ENCODE measurements at places on chromosomes 5 and 9.

DNA sequence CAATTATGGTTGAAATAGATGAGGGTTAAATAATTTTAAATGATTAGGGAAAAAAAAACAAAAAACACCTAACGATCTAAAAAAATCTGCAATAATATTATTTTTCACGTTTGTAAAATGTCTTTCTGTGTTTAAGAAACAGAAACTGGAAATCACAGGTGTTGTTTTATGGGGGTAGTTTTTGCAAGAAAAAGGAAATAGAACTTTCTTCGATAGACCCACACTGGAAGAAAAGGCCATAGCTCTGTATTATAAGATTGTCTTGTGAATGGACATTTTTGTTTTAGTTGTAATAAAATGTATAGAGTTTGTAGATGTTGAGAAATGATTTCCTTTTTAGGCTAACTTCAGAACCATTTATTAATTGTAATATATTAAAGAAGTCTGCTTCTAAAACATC is 5.5 kb downstream of the CSNK1G3 start:
- DNase-seq: no peak

GRCh38 chr9:5978523-5978922 is 36.9 kb downstream of the RANBP6 start:
- DNase-seq: no peak

DNA sequence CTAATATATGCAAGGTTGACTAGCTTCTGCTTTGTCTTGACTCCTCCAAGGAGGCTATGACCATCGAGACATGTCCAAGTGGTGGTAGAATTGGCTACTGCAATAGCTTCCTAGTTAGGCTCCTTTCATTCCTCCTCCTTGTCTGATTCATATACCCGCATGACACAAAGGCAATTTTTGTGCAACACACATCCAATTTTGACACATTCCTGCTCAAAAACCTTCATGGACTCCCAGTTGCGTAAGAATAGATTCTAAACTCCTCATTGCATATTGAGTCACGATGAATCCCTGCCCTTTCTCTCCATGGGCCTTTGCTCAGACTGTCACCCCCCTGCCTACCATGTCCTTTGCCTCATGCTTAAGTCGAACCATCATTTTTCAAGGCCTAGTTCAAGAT is 344.5 kb downstream of the ACTL7B start:
- no peak for DNase-seq

DNA sequence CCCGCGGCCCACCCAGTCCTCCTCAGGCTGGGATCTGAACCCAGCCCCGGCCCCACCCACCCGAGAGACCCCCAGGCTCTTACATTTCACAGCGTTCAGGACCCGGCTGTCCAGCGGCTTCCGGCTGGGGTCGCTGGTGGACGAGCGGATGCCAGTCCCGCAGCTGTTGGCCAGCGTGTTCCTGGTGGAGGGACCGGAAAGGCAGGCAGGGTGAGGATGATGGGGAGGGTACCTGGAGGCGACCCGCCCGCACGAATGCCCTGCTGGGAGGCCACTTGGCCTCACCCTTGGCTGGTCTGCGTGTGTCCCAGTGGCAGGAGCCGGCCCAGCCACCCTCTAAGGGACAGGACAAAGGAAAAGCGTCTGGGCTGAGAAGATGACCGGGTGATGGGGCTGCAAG is 51.9 kb upstream of the UBAC1 start:
- DNase-seq: no peak

DNA sequence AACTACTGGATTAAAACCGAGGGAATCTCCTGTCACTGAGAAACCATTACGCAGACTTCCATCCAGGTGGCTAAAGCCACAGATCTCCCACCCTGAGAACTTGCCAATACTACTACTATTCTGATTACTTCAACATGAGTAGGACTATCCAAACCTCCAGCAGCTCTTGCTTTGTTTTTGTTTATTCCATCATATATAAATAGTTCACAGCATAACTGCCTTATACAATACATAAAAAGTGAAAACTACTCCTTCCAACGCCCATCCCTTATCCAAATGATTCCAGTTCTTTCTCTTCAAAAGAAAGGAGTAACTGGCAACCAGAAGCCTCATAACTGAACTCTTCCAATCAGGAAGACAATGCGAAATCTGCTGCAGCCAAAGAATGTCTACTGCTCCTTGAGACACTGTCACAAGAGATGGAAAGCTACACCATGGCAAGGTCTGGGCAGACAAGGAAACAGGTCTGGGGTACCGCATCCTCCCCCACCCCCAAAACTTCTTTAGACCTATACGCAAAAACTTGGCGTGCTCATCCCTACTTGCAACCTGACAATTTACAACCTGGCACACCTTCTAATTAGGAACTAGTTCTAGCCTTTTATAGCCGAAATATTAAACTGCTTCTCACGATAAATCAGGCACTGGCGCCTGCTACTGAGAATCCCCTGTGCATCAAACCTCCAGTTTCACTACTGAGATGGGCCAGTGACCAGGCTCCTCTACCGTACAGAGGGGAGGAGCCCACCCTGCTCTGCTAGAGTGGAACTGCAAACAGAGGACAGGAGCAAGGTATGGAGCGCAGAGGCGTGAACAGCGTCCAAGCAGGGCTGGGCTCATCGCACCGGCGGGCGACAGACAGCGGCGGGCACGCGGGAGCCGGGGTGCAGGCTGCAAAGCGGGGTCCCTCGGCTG is 986 bp downstream of the PLPP1 start:
- no peak for DNase-seq

DNA sequence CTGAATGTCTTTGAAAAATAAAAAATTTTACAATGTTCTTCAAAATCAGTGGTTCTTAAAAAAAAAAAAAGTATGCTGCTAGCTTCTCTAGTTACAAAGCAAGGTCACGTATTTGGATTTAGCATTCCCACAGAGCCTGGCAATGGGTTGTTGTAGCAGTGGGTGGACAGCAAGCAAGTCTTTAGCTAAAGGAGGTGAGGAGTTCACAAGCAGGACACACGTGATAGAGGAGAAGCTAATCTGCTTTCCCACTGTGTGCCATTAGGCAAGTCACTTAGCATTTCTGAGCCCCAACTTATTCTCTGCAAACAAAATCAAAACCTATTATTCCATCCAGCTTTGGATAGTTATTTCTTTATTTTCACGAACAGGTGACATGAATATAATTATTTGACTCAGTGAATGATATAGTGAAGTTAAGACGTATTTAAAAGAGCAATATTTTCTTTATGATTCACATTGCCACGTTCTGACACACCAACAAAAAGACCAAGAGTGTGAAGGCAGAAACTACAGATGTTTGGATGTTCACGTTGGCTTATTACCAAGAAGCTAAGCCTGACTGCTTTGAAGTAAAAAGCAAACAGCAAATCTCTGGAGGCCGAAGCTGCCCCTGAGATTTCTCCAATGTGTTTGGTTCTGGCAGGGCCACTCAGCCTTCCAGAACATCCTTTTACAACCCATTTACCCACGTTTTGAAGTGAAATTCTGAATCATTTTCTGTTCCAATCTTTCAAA is 612.1 kb upstream of the CDH6 start:
- no peak for DNase-seq

DNA sequence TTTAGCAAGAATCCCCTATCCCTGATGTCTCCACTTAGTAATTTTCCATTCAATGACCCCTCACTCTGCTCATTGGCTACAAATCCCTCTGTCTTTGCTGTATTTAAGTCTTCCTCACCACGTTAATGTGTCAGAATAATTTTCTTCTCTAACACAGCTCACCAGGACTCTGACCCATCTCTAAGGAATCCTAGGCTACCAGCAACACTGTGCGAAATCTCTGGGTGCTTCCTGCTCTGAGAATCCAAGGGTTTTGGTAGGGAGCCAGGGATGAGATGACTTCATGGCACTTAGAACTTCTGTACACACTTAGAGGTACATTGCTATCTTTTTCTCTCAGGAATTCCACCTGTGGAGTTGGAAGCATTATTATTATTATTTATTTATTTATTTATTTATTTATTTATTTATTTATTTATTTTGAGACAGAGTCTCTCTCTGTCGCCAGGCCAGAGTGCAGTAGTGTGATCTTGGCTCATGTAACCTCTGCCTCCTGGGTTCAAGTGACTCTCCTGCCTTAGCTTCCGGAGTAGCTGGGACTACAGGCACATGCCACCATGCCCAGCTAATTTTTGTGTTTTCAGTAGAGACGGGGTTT is 53.5 kb downstream of the FOXI1 start:
- no peak for DNase-seq

GRCh38 chr5:28751396-28751795 is 1713.0 kb upstream of the CDH9 start:
- DNase-seq: no peak

DNA sequence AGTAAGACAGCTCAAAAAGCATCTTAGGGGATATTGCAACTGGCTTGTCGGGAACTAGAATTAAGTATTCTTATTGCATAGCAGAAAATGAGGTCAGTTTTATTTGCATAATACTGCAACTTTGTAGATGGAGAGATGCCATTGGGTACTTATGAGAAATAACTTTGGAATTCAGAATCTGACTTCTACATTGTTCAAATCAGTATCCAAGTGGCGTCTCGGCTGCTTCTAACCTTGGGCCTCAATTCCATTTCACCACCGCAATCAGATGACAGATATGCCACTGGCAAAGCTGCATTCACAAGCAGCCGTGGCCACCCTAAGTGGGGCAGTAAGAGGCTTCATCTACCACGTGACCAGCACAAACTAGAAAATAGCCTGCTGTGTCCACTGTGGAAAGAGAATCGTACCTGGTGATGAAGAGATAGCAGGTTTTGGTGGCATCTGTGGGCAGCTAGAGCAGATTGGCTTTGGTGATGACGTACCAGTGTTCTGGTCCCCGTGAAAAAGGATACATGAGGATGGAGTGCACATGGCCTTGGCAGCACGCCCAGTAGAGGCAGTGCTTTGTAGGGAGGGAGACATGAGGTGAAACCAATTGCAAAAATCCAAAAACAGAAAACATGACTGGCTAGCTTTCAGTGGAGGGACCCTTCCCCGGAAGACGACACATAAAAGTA is 116.6 kb downstream of the KLHL3 start:
- DNase-seq: peak; percentile 53

- no peak for DNase-seq
Observed at GRCh38 chr9:843427-843785, 1.9 kb downstream of the DMRT1 start.

GRCh38 chr9:93579711-93580516 is 3.5 kb downstream of the PHF2 start:
- no peak for DNase-seq

GRCh38 chr5:14108170-14108996 is 34.8 kb upstream of the TRIO start:
- DNase-seq: peak; percentile 65

- DNase-seq: no peak
Observed at GRCh38 chr5:43245724-43246385, 53.8 kb downstream of the NIM1K start.

- DNase-seq: no peak
Observed at GRCh38 chr9:69951411-69951810, 92.2 kb upstream of the MAMDC2 start.

DNA sequence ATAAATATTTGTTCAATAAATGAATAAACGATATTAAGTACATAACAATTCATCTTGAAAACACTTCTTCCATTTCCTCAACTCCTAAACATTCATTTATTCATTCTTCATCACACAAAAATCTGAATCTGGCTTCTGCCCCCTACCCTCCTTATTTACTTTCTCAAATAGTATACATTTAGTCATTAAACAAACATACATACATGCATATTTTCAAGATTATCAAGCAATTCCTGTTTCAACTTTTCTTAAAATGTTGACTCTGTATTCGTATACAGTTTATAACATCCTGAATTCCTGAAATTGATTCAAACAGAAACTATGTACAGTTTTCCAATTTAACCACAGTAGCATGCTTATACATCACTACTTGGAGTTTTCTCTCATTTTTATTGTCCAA is 129.0 kb downstream of the MUSK start:
- DNase-seq: no peak

- no peak for DNase-seq
Observed at GRCh38 chr9:34518896-34519295, 3.9 kb downstream of the ENHO start.

DNA sequence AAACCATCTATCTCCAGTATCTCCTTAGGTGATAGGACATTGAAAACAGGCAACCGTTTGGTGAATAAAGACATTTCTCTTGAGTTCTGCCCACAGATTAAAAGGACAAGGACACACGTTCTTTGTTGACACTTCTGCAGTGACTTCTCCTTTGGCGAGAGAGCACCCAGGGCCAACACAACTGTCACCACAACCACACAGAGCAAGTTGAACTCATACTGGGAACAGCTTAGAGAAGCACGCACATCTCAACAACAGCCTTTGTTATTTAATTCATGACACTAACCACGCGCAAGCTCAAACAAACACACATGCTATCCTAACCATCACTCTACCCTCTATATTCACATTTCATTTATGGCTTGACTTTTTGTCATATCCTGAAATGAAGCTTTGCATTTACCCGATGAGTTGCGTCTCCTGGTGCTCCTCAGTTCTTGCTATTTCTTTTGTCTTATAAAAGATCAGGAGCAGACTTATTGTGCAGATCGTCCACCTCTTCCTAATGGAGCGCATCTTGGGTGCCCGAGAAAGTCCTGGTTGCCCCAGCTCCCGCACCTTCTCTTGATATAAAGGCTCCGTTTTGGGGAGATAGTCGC is 543 bp downstream of the ST8SIA4 start:
- DNase-seq: no peak

DNA sequence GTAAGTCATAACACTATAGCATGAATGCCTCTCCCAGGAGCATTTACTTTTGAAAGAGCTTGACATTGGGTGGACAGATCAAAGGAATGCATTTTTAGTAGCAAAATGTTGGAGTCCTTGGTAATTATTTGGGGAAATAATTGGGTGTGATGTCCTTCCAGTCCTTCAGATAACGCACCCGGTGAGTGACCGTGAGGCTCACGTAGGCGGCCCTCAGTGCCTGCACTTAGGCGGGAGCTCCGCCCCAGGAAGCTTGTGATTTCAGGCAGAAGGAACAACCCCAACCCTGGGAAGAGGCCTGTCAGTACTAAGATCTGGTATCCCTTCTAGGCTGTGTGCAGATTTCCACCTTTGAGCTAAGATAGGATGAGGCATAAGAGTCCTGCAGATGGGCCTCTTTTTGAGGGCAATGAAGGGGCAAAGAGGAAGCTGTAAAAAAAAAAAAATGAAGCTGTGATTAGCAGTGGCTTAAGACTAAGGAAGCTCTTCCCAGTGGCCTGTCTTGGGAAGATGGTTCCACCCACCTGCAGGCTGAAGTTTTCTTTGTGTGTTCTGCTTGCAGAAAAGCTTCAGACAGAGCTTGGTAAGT is 14.9 kb downstream of the BTNL9 start:
- DNase-seq: no peak

GRCh38 chr5:32810804-32811203 is 99.7 kb downstream of the NPR3 start:
- no peak for DNase-seq

- DNase-seq: no peak
Observed at GRCh38 chr9:89863141-89863540, 258.3 kb downstream of the GADD45G start.

- DNase-seq: peak; percentile 29
Observed at GRCh38 chr9:95852059-95853032, 23.1 kb upstream of the ERCC6L2 start.
